ENCODE measurements at places on chromosomes 12 and 14. TPM values are rescaled to one million over a fixed set of nuclear protein-coding genes. Genes with fewer than 3 reads are reported as not detected.

- peak; percentile 43 for DNase-seq
Observed at GRCh38 chr12:78703820-78704525, 160.6 kb upstream of the SYT1 start.

The MFAP5 gene
- total RNA-seq: not detected

DNA sequence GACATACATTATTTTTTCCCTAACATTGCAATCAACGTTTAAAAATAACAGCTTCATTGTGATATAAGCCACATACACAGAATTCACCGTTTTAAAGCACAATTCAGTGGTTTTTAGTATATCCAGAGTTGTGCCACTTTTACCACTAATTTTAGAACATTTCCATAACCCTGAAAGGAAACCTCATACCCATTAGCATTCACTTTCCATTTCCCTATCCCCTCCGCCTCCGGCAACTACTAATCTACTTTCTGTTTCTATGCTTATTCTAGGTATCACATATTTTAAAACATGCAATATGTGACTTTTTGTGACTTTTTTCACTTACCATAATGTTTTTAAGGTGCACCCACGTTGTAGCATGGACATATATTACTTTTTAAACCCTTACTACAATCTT lies 55.6 kb upstream of the ISM2 start:
- DNase-seq: no peak

GRCh38 chr12:41459906-41460214 lies 271.7 kb downstream of the PDZRN4 start:
- DNase-seq: no peak

GRCh38 chr14:51697848-51698247 lies 46.1 kb downstream of the FRMD6 start:
- DNase-seq: no peak

DNA sequence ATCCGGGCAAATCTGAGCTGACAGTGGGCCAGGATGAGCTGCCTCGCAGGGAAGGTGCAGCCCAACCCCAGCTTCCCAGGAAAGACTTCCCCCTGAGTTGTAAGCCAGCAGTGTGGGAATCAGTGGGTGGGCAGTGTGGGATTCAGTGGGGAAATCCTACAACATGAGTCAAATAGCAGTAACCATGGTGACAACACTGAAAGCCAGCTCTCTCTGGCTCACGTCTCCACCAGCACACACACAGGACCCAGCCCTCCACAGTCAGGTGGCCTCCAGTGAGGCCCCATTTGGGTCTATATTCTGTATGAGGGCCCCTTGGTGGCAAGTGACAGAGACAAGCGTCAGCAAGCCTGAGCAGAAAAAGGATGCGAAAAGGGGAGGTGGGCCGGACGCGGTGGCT lies 6.0 kb upstream of the LGALS3 start:
- DNase-seq: no peak

GRCh38 chr12:11269607-11270006 lies at the start of gene PRB3:
PRB3 (minus strand) TSS chr12:11269707; CDS start chr12:11269669, 38 bp downstream.
- DNase-seq: no peak

DNA sequence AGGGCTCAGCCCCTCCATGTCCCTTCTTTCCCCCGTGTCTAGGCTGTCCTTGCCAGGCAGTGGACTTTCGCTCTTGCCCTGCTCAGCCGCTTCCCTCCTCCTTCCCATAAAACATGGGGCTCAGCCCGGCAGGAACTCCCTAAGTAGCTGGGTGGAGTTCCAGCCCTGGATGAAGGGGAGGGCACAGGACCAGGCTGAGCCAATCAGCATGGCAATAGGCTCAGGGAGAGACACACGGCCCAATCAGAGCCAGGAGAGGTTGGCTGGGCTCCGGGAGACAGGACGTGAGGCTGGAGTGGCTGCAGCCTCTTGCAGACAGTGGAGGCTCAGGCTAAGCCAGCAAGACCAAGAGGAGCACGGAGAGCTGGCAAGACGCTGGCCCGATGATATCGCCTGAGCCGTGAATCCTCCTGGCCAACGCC lies 54.3 kb downstream of the GALNT9 start:
- DNase-seq: peak; percentile 89

- DNase-seq: no peak
Observed at GRCh38 chr12:53102883-53103807, at the start of gene SOAT2. SOAT2 (plus strand) TSS chr12:53103486; CDS start chr12:53103578, 92 bp downstream.

The OR6C65 gene
- total RNA-seq: not detected

DNA sequence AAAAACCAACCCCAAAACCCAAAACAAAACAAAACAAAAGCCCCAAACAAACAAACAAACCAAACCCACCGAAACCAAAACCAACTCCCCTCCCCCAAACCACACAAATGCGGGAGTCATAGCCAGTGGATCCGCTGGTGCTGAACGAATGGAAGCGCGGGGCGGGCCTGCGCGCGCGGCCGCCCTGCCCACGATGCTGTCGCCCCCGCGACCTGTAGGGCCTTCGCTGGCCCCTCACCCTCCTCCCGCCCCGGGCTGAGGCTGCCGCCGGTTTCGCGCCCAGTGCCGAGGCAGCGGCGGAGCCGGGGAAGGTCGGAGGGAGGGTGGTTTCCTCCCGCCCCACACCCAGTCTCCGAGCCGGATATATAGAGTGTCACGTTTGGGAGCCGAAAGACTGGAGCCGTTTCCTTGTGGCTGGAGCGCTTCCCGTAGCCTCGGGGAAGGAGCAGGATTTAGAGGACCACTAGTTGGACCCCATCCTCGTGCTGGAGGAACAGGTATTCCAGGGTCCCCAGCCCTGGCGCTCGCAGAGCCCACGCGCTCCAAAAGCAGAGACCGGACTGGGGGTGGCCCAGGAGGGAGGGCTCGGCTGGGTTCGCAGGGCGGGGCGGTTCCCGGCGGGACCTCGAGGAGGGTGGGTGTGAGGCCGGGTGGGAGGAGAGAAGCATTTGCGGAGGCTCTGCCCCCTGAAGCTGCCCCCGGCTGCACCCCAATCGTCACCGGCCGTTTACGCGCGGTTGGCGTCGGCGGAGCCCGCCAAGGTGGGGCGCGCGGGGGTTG lies at the start of gene FAR2:
FAR2 (plus strand) TSS at position 368 of the 780 bp plus-strand sequence. CDS start 121,172 bp downstream, outside the sequence.
- peak; percentile 30 for DNase-seq

All from H4 (cell line).